Adrenal gland (tissue), 19 donors: ENCODE measurements at places on chromosomes 1 and 21.

DNA sequence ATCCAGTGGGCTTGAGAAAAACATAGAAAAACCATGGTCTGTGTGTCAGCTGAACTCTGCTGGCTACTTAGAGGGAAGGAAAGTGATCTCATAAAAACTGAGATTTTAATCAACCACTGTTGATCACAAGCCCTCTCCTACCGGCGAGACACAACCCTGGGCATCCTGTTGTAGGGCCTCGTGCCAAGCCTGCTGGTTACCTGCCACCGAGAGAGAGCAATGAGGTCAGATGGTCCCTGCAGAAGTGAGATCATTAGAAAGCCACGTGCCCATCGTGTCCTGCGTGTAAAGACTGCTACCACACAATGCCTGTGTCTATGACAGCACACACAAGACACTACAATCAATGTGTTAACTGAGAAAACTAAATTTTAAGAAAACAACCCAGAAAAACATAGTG lies 41.7 kb upstream of the GPR153 start:
- no peak for DNase-seq

DNA sequence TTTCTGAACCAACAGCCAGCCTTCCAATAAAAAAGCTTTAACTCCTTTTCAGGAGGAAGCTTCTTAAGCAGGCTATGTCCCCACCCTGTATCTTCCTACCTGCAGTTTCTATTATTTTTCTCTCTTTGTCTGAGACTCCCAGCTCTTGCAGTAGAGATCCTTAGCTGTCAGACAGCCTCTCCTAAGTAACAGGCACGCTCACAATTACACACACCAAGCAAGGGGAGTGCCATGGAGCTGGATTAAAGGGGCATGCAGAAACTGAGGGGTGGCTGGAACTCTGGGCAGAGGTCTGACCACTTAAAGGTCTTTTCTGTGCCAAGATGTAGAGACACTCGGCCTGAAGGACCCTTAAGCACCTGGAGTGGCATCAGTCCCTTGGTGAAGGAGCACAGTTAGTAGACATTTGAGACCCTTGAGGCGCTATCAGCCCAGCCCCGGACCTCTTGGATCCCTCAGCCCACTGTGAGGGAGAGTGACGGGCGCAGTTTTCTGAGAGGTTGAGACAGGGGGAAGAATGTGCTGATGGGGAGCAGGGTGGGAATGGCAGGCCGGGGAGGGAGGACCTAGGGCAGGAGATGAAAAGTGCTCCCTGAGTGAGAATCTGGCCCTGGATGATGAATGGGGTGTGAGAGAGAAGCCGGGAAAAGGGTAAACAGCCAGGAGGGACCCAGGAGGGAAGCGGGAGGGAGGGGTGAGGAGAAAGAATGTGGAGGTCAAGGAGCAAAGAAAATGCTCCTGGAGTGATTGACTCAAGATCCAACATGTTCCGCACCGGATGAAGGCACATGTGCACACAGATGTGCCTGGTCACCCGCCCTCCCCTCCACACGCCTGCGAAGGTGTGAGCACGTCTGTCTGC lies 13.3 kb downstream of the PLXNA2 start:
- no peak for DNase-seq

GRCh38 chr21:18443085-18443484 lies 39.5 kb upstream of the TMPRSS15 start:
- no peak for DNase-seq

- no peak for DNase-seq
Observed at GRCh38 chr1:42983693-42984092, 25.0 kb upstream of the SLC2A1 start.
